ENCODE measurements at places on chromosomes 7 and 10.

- DNase-seq: no peak
Measured at GRCh38 chr7:33410266-33410665, 280.9 kb downstream of the BBS9 start.

DNA sequence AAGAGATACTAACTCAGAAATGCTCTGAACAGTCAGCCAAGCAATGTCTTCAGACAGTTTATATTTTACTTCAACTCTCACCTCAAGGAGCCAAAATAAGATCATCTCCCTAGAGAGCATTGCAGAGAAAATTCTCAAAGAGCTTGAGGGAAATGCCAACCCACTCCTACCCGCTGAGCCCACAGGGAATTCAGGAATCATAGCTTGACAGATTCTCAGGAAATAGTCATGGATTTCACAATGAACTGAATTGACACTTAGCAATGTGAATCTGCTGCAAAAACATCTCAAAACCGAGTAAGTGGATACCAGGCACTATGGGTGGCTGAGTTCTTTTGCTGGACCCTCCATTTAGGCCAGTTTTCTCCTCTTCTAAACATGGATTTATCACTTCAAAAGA lies 9.8 kb upstream of the PLAC9 start:
- no peak for DNase-seq

GRCh38 chr7:142910031-142910433 lies 23.5 kb downstream of the TRPV5 start:
- DNase-seq: no peak

GRCh38 chr7:75042831-75043703 lies 30.5 kb downstream of the RCC1L start:
- no peak for DNase-seq

- no peak for DNase-seq
Measured at GRCh38 chr7:129258649-129259389, 34.0 kb downstream of the AHCYL2 start.

DNA sequence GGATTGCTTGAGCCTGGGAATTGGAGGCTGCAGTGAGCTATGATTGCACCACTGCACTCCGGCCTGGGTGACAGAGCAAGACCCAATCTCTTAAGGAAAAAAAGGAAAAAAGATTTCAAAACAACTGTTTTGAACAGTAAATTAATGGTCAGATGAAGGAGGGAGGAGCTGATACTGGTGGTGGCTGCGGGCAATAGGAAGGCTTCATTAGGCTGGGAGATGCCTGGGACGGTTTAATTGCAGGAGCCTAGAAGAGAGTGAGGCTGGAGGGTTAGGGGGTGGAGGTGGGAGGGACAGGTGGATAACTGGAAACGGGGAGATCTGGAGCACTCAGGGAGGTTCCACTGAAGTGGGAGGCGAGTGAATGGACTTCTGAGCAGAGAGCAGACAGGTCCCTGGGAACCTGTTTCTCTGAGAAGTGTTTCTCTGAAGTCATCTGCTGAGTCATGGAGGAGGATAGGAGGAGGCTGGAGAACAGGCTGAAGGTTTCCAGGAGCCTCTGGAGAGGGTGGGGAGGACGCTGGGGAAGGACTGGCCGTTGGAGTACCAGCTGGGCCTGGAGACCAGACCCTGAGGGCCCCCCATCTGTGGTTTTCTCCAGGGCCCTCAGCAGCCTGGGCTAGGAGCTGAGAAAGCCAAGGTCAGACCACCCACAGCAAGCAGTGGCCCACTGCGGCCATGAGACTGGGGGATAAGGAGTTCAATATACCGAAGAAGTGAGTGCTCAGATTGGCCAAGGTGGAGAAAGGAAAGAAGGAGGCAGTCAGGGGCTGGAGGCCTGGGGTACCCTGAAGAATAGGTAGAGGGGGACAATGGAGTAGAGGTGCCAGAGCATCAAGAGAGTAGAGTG lies 14.4 kb upstream of the YWHAG start:
- DNase-seq: no peak

- DNase-seq: no peak
Measured at GRCh38 chr7:56105508-56105907, 768 bp downstream of the CHCHD2 start.

DNA sequence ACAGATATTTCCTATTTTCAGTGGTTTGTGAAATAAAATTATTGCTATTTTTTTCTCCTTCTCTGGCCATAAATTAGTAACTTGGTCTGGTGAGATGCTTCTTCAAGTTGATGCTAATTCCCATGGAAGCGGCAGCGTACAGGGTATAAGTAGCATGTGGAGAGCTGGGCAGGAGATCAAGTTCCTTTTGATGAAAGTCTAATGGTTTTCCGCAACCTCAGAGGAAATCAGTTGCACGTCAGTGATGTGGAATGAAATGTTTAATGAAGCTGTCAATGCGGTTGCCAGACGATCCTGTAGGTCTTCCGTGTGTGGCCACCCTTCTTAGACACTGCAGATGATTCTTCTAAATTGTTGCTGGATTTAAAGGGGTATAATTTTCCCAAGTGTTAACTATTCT lies 236.4 kb upstream of the GRM3 start:
- no peak for DNase-seq

GRCh38 chr10:1685699-1686490 lies 51.4 kb downstream of the ADARB2 start:
- DNase-seq: no peak

DNA sequence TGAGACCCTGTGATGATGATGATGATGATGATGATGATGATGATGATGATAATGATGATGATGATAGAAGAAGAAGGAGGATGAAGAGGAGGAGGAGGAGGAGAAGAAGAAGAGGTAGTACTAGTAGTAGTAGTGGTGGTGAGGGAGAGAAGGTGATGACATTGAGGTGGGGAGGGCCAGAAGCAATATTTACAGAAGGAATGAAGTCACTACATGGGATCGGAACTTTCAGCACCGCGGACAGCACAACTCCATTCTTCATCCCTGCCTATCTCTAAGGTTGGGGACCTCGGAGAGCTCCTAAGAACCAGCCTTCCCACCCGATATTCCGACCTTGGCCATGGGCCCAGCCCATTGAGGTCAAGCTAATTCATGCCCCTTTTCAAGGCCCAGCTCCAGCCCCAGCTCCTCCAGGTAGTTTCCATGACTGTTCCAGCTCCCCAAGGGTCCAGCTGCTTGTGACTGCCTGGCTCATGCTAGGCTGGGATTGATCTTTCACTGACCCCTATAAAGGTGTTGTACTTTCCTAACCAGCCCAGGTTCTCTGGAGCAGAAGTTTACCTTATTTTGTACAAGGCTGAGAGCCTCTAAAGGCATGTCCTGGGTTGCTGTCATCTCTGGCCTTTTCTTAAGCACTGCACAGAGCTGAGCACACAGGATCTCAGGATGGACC lies 10.3 kb downstream of the CRHR2 start:
- DNase-seq: no peak

- DNase-seq: no peak
Measured at GRCh38 chr10:103980288-103980906, 13.5 kb downstream of the SLK start.

GRCh38 chr7:130913639-130914553 lies 179.9 kb upstream of the KLF14 start:
- no peak for DNase-seq

GRCh38 chr7:945147-945555 lies 9.3 kb downstream of the ADAP1 start:
- DNase-seq: no peak

GRCh38 chr7:140691376-140692045 lies 5.0 kb upstream of the NDUFB2 start:
- no peak for DNase-seq

DNA sequence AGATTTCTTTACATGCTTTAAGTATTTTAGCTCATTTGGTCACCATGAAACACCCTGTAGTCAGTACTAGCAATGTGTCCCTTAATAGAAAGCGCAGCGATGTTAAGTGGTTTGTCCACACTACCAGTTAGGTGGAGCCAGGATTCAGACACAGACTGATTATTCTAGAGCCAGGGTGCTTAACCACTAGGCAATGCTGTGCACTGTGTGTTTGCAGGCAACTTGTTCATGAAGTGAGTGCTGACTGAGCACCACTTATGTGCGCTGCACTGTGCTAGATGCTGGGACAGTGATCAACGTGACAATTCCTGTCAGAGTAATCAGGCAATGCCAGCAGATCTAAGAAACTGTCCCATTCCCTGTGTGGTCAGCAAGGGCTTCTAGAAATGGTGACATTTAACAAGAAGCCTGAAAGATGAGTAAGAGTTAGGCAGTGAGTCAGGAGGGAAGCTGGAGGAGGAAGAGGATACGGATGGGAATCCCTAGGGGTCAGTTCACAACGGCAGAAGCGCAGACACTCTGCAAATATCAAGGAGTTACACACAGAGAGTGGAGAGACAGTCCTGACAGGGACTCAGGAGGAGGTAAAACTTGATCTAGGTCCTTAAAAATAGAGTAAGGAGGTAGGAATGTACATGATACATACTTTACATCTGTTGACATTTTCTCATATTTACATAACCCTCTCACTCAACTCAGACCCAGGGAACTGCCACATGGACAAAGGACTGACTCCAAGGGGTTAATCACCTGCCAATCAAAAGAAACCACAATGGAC lies 69.7 kb upstream of the EGR2 start:
- no peak for DNase-seq

DNA sequence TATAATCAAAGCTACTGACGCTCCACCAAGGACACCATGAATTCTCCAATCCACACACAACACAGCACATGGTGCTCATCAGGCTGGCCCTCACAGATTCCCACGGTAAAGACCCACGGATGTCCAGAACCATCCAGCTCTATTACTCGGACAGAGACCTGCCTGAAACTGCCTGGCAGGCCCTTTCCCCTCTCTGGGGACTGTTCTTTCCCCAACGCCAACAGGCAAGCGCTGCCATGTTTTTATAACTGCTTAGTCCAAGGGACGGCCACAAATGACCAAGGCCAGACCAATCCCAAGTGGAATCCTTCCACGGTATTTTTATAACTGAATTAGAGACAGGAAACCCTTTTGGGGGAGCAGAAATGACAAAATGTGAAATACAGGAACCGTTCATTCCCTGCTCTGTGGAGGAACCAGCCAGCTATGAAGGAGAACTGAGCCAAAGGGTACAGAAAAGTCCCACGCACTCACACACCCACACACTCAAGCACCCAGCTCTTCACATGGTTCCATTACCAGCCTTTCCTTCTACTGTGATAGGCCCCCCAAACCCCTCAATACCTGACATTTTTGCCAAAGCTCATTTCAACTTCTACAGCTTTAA lies 4.1 kb downstream of the PIP4K2A start:
- DNase-seq: no peak

GRCh38 chr10:101400585-101400984 lies 46.6 kb downstream of the BTRC start:
- DNase-seq: no peak

GRCh38 chr10:116688241-116688711 lies 54.1 kb downstream of the HSPA12A start:
- DNase-seq: no peak
